ENCODE measurements at places on chromosomes 6 and 20. TPM values are rescaled to one million over a fixed set of nuclear protein-coding genes. Genes with fewer than 3 reads are reported as not detected.

Gene PPP2R5D
- total RNA-seq = 36.6 TPM

Gene TLDC2
- not detected for total RNA-seq

Gene ULBP3
- not detected for total RNA-seq

Gene CAGE1
- total RNA-seq = 0.17 TPM

Gene SLC22A2
- total RNA-seq = not detected

Gene SAMD3
- 29.7 TPM for total RNA-seq

Gene GGTLC1
- total RNA-seq = not detected

Gene TRIM31
- 0.20 TPM for total RNA-seq

Gene GRM1
- not detected for total RNA-seq

- DNase-seq = no peak
Measured at GRCh38 chr6:12911427-12911826, 194.9 kb downstream of the PHACTR1 start.

GRCh38 chr20:16672299-16672698 lies 57.5 kb upstream of the SNRPB2 start:
- no peak for DNase-seq

GRCh38 chr6:139628270-139628669 lies 253.8 kb upstream of the CITED2 start:
- DNase-seq = no peak

DNA sequence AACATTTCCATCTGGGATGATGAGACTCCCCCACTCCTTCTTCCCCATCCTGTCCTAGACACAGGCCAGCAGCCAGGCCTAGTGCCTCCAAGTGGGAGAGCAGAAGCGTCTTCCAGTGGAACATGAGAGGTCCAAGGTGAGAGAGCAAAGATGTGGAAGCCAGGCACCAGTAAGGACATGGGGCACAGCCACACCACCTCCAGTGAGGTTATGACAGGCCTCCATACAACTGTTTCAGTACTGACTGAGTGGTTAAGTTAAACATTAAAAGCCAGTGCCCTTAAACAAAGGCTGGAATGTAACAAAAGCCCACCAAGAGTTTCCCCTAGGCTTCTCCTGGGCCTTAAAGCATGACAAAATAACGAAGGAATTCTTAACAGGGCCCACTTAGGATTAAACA lies 5.3 kb downstream of the ZBTB24 start:
- no peak for DNase-seq

- no peak for DNase-seq
Measured at GRCh38 chr20:20036756-20037155, 15.5 kb downstream of the CRNKL1 start.

- no peak for DNase-seq
Measured at GRCh38 chr6:1609041-1609647, 571 bp upstream of the FOXC1 start.

DNA sequence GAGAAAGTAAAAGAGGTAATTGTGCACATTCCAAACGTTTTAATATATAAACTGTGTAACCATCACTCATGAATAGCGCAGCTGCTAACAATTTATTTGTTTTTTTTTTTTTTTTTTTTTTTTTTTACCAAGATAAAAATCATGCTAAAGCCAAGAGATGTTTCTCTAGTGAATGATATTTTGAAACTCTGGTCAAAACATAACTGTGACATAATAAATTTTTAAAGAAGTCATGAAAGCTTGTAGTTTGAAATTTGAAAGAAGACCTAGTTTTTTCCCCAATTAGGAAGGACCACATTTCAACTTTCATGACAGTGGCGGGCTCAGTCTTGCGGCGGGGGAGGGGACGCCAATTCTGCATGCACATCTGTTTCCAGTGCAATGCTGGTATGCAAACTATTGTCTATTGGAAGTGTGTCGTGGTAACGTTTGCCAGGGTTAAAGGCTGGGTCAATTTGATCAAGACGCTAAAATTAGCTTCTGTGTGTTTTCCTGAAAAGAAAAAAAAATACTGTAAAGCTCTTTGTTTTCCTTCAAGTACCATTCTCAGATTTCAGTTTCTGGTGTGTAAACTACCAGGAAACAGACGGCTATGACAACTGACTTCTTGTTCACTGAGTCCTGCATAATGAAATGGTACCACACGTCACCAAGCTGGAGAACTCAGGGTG lies 211.9 kb downstream of the FOXC1 start:
- DNase-seq = no peak

DNA sequence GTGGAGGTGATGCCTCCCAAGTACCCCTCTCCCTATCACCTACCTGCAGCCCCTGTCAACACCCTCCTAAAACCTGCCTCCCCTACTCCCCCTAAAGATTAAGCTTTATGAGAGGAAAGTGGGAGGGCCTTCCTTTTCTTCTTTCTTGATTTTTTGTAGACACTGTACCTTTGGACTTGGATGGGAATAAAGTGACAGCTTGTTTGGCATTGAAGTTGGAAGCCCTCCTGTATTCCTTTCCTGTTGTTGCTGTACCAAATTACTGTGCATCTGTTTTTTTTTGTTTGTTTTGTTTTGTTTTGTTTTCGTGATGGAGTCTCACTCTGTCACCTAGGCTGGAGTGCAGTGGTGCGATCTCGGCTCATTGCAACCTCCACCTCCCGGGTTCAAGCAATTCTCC lies 99.3 kb upstream of the NFATC2 start:
- no peak for DNase-seq

GRCh38 chr6:44499609-44500008 lies 112.1 kb downstream of the CDC5L start:
- DNase-seq = no peak

DNA sequence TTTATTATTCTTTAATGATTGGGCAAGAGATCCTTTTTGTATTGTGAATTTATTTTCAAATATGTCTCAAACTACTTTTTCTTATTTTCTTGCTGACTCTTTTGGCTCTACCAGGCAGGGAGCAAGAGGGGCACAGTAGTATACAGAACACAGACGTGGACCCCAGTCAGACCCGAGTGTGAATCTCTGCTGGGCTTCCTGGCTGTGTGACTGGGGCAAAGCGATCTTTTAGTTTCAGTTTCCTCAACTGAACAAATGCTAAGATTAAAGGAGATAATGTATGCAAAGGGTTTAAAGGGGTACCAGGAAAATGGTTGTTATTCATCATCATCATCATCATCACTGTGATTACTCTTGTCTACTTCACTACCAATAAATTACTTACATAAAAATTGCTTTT lies 317.5 kb downstream of the HIVEP2 start:
- DNase-seq = peak; percentile 9

GRCh38 chr6:163085426-163085825 lies 329.1 kb upstream of the QKI start:
- no peak for DNase-seq

DNA sequence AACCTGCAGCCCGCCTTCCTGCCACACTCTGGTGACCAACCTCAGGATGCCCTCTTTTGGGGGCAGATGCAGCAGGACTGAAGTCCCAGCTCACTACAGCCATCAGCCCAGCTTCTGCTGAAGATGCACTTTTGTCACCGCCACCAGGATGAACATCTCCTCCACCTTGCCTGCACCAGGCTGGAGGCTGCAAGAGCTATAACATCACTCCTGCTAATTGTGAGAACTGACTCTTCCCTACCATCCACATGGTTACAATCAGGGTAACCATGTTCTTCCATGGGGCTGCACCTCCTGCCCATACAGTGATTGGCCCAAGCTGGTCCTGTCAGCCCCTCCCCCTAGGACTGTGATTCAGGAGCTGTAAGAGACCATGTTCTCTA lies 2.0 kb upstream of the ACTL10 start:
- DNase-seq = no peak

DNA sequence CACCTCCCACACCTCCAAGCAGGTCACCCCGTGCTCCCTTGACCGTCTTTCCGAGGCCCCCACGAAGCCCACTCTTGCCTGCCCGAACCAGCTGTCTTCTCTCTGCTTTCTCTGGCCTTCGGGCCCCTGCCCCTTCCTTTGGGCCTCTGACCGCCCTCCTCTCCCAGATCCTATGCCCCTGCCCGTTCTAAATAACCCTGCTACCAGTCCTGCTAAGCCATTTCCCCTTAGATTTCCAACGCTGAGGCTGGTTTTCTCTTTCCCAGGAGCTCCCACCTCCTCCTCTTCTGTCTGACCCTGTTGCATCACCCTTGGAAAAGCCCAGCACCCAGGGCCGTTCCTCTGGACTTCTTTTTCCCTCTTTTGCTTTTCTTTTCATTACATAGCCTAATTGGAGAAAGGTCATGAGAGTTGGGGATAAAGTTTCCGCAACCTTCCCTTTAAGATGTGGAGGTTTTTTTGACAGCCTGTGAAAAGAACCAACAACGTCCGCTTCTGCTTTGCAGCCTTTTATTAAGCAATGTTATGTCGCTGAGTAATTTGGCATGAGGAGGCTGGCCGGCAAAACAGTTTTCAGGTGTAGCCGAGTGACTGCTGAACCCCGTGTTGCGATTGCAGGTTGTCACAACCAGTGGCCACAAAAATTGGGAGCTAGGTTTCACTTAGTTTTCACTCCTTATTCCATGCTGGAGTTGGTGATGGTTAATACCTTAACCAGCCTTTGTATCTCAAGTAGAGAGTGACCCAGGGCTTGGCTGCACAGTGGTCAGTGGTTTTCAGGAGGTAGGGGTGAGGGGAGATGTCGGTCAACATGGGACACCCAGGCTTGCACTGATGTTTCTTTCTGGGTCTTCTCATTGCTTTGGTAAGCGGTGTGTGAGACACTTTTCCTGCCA lies 970 bp downstream of the BLTP3A start:
- no peak for DNase-seq

DNA sequence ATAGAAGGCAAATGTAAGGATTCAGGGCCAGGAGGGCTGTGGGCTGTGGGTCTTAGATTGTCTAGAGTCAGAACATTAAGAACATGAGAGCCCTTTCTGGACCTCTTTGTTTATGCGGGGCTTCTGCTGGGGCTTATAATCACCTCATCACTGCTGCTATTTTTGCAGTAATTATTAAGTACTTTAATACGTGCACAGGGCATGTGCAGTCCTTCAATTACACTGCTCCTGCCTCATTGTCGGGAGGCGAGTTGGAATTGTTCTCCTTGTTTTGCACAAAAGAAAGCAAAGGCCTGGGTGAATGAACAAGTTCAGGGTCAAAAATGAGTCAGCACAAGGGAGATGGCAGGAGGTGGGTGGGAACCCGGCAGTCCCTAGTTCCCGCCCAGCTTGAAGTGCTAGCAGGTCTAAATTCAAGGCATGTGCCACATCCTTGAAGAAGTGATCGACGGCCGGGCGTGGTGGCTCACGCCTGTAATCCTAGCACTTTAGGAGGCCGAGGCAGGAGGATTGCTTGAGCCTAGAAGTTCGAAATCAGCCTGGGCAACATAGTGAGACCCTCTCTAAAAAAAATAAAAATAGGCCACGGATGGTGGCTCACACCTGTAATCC lies 34.4 kb upstream of the PTPN1 start:
- no peak for DNase-seq

DNA sequence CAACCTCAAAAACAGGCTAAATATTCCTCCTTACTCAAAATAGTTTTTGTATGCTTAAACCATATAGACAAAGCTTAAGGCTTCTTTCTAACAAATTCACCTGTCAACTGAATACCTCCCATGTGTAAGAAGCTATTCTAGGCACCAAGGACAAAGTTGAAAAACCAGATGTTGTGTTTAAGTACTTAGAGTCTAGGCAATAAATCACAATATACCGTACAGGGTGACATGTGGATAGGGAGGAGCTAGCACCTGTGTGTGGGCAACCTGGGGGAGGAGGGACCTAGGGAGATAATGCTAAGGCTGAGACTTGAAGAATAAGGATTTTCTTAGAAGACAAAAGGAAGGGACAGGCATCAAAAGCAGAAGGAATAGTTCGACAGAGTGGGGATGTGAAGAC lies 123.5 kb downstream of the LMBRD1 start:
- DNase-seq = no peak

- DNase-seq = no peak
Measured at GRCh38 chr6:109793792-109794191, 102.7 kb downstream of the FIG4 start.

DNA sequence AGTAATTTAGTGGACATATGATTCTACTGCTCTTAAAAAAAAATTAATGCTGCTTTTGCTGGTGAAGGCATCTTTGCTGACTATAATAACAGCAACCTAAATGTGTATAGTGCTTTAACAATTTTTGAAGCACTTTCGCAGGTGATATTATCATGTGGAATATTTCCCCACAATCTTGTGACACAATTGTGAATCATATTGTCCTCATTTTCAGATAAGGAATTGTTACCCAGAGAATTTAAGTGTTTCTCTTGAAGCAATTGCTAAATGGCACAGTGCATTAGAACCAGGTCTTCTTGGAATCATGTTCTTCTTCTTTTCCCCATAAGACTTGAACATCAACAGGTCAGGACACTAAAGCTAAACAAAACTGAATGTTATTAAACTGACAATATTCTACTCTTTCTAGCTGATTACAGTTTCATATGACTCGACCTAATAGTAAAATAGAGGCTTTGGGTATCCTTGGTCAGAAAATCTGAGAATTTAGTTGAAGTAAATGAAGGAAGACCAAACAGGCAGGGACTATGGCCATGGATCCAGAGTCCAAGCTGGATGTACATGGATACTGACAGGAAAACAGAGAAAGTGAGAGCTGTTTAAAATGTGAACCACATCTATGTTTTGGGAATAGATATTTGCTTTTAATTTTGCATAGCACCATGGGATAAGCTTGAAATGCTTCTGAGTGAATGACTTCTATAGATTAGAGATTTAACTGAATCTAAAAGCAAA lies 121.8 kb upstream of the SLC35B3 start:
- DNase-seq = no peak

GRCh38 chr6:7224731-7225130 lies 88.3 kb downstream of the SSR1 start:
- no peak for DNase-seq

GRCh38 chr20:36010076-36010475 lies 41.7 kb downstream of the CNBD2 start:
- no peak for DNase-seq

- no peak for DNase-seq
Measured at GRCh38 chr6:110125361-110125760, 54.1 kb downstream of the WASF1 start.

GRCh38 chr6:116682334-116682712 lies 1.3 kb downstream of the KPNA5 start:
- DNase-seq = peak; percentile 38

- DNase-seq = no peak
Measured at GRCh38 chr20:45028424-45029136, 62.3 kb downstream of the STK4 start.

- no peak for DNase-seq
Measured at GRCh38 chr6:109912118-109912517, 66.0 kb upstream of the GPR6 start.

DNA sequence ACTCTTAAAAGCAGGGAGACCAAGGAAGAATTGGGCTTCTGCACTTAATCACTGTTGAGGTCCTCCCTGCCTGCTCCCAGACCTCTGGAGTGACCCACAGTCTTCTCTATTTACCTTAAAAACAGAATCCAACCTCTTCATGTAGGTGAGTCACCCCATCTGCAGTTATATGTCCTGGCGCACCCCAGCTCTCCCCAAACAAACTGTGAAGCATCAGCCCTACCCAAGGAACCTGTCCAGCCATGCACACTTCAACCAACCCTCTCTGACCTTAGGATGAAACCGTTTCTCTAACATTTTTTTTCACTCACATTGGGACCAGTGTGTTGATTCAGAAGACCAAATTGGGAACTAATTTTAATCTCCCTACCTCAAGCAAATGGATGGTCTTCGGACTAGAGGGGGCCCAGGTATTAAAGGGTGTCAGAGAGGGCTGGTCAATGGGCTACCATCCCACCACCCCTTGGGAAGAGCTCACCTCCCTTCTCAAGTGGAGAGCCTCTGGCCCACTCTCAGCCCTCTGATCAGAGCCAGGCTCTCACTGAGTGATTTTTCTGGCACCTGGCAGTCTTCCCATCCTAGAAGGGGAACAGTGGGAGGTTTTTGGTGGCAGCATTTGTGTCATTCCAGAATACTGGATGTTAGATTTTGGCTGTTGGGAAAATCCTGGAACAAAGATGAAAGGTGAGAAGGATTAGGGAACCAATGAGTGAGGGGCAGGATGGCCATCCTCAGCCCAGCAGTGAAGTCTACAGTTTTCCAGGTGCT lies 203.6 kb downstream of the LRFN2 start:
- DNase-seq = no peak
